ENCODE measurements at places on chromosomes 2 and 18.

- DNase-seq = no peak
These were observed 2.9 kb upstream of the CLEC4F start for GRCh38 chr2:70823249-70823648.

- DNase-seq = no peak
These were observed 310.9 kb downstream of the PRKCE start for GRCh38 chr2:45962177-45962921.

- no peak for DNase-seq
These were observed 58.7 kb downstream of the AFTPH start for GRCh38 chr2:64582774-64583340.

GRCh38 chr2:58698620-58699019 is 457.5 kb upstream of the FANCL start:
- no peak for DNase-seq

GRCh38 chr2:121650315-121650930 is 1.2 kb upstream of the CLASP1 start:
- no peak for DNase-seq

DNA sequence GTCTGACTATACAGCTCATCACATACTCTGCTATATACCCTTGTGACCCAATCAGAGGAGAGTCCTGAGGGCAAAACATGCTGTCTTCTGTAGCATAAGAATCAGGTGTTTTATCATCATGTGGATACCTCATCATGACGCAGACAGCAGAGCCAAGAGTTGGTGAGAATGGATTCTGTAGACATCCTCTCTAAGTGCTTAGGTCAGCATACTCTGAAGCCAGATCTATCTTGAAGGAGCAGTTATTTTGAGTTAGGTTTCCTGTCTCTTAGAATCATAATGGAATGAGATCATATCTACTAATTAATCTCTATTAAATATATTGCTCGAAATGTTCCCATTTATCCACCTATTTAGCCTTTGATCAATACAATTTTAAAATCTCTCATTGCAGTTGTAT is 190.2 kb upstream of the KCNH7 start:
- DNase-seq = no peak

GRCh38 chr2:161237392-161238264 is 70.6 kb upstream of the PSMD14 start:
- DNase-seq = peak; percentile 16

GRCh38 chr2:158391876-158392275 is 64.7 kb downstream of the CCDC148 start:
- DNase-seq = no peak

DNA sequence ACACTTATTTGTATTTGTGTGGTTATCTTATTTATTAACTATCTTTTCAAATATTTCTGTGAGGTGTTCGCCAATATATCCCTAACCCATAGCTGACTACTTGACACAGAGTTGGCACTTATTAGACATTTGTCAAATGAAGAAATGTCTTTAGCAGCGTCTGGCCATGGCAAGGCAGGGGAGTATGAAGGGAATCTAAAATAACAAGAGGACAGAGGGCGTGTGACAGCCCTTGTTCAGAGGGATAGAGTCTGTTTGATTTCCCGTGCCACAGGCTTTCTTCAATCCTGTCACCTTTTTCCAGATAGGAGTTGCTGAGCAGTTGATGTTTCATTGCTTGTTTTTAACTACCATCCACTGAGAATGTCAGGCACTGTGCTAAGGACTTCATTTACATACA is 53.6 kb upstream of the SLC39A10 start:
- DNase-seq = no peak

DNA sequence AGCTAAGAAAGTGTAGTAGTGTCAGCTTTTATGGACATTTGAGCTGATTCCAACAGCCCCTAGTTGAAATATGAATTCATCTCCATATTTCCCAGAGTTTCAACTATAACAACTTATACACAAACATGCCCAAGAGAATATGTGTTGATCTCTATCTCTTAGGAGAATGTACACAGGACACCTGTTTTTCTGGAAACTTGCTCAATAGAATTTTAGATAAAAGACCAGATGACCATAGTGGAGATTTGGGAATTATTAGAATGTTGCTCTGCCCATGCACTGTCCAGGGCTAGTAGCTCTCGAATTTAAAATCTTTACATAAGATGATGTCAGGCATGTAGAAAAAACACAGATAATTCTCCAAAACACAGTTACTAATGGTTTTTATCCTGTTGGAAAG is 162.3 kb upstream of the VRK2 start:
- DNase-seq = no peak

DNA sequence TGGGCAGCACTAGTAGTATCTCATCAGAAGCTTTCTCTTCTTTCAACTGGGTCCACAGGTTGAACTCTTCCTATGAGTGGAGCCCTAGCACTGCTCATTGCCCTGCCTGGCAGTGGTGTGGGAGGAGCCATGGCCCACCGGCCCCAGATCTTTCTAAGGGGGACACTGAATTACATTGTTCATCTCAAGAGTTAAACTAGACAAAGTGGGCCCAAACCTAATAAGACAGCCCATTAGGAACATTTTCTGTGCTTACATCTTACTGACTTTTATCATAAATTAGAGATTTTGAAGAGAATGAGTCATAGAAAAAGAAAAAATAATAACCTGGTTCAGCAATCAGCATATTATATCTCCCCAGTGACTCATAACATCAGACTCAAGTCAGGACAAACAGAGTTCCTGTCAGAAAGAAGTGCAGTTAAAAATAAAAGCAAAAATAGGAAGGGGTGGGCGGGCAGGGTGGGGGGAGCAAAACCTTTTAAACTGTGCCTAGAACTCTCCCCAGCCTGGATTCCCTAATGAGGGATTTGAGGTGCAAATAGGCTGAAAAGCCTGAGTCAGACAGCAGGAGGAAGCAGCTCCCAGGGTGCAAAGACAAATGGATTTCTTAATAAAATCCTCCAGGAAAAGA is 161.6 kb upstream of the TRIB2 start:
- DNase-seq = peak; percentile 11

DNA sequence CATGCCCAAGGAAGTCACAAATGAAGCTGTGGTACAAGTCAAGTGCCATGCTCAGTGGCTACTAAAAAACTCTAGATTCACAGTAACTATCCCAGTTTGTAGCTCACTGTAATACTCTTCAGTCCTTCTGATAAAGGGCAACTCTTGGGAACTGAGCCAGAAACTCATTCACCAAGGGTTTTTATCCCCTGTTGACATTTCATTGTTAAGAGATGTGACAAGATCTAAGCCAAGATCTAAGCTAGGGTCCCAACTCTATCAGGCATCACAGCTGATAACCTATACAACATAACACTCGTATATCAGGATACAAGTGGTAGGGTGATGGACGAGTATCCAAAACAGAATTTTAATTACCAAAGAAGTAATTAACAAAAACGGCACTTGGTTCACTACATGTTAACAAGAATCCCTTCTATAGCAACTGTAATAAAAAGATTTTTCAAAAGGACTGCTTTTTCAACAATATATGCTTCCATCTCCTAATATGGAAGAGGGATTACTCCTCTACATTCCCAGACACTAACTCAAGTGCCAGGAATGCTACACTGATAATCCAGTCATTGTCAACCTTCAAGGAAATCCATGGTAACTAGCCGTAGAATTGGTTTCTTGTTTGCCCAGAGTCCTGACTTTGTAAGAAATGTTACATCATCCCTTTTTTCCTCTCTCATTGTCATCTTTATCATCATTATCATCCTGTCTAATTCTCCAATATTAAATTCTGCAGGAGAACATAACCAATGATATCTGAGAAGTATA is 111.7 kb downstream of the CDH2 start:
- no peak for DNase-seq

DNA sequence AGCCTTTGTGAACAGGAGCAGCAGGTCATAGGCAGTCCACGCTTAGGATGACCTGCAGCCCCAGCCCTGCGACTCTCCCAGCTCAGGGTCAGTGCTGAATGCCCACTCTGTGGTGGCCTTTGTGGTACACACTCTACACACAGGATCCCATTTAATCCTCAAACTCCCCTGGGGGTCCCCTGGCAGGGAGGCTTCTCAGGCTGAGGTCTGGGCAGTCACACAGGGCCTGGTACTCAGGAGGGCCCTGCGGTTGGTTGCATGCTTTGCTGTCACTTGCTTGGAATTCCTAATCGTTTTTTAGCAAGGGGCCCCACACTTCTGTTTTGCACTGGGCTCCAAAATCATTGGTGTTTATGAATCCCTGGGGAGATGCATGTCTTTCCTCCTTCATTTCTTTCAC is 113.0 kb downstream of the EML6 start:
- no peak for DNase-seq

DNA sequence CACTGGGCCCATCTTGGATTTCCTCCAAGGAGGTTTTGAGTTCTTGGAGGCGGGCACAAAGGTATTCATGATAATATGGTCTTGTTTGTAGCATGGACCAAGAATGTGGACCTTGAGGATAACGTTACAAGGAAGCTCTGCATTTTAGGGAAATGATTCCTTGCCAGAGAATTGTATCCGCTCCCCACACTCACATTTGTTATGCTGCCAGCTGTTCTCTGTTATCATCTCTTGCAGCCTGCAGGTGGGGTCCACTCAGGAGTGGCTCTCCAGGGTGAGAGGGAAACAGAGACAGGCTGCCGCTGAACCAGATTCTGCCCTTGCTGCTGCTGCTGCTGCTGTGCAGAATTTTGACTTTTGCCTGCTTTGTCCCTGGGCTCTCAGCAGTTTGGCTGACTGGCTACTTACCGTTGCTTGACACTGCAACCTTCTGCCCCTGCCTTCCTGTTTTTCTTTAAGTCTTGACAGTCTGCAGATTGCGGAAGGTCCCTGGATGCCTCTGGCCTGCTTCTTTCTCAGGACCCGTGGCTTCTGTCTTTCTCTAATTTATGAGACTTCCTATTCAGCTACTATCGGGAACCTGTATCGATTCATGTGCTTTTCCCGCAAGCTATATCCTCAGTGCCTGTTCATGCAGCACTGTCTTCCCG is 122.3 kb upstream of the DOCK10 start:
- DNase-seq = no peak

- no peak for DNase-seq
These were observed 35.8 kb downstream of the SCTR start for GRCh38 chr2:119488245-119489214.

All from stimulated activated CD8-positive, alpha-beta memory T cell treated with anti-CD3 and anti-CD28 coated beads, Interleukin-7, amount 100 ng/mL, for 48 hours (primary cell).